ENCODE measurements at places on chromosomes 1 and 21.

DNA sequence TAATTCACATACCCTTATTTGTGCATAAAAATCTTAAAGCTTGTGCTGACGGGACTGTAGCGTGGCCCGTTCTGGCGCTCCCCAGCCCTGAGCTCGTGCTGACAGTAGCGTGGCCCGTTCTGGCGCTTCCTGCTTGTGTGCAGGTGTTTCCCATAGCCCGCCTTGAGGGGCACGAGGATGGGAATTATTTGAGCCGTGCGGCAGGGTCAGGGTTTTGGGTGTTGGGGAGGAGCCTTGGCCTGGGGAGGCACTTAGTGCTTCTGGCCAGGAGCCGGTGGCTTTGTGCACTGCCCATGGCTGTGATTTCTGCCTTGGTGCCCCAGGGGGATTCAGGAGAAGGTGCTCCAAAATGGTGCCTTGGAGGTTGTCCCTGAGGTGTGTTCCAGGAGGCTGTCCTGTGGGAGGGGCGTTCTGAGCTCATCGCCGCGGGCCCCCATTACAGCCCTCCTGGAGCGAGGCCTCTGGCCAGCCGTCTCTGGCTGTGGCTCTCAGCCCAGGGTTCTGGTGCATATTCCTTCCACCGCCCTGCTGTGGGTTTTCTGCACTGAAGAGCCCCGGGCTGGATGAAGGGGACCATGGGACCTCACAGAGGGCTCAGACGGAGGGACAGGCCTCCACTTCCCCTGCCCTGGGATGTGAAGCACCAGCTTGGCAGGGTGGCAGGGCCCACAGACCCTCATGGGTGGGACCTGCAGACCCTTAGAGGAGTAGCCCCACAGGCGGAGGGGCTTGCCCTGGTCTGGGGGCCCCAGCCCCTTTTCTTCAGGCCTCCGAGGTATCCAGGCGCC lies 6.6 kb downstream of the SLX9 start:
- no peak for DNase-seq

- DNase-seq, result peak; percentile 35
These were observed 52.3 kb downstream of the BCAR3 start for GRCh38 chr1:93629101-93630059.

GRCh38 chr1:30172299-30172694 lies 551.1 kb downstream of the MATN1 start:
- DNase-seq, result no peak

GRCh38 chr1:155223047-155223446 lies 14.6 kb downstream of the MTX1 start:
- no peak for DNase-seq

GRCh38 chr1:162873671-162874666 lies 13.0 kb upstream of the CCDC190 start:
- peak; percentile 67 for DNase-seq

- no peak for DNase-seq
These were observed 97.8 kb upstream of the CHODL start for GRCh38 chr21:18146820-18147219.

DNA sequence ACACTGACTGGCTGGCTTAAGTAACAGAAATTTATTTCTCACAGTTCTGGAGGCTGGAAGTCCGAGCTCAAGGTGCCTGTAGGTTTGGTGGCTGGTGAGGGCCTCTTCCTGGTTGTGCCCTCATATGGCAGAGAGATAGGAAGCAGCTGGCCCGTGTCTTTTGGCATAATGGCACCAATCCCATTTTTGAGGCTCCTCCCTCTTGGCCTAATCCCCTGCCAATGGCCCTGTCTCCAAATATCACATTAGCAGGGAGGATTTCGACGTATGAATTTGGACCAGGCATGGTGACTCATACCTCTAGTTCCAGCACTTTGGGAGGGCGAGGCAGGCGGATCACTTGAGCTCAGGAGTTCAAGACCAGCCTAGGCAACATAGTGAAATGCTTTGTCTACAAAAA lies 37.4 kb downstream of the AGPAT3 start:
- no peak for DNase-seq
